ENCODE measurements at places on chromosomes 2 and 18. TPM values are rescaled to one million over a fixed set of nuclear protein-coding genes. Genes with fewer than 3 reads are reported as not detected.

DNA sequence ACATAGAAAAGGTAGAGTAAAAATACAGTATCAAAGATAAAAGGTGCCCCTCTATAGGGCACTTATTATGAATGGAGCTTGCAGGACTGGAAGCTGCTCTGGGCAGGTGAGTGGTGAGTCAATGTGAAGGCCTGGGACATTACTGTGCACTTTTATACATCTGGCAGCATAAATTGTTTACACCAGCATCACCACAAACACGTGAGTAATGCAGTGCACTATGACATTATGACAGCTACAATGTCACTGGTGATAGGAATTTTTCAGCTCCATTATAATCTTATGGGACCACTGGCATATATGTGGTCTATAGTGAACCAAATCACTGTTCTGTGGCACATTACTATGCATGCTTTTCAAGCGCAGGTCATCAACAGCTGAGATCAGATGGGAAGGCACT, 48.1 kb downstream of the TPGS2 start:
- DNase-seq, result no peak

Gene RANBP2
- total RNA-seq, result 74.0 TPM

- no peak for DNase-seq
Observed at GRCh38 chr2:59034106-59034505, 793.0 kb upstream of the FANCL start.

- no peak for DNase-seq
Observed at GRCh38 chr2:123958011-123958410, 67.1 kb upstream of the CNTNAP5 start.

Gene APLF
- total RNA-seq, result 6.8 TPM

DNA sequence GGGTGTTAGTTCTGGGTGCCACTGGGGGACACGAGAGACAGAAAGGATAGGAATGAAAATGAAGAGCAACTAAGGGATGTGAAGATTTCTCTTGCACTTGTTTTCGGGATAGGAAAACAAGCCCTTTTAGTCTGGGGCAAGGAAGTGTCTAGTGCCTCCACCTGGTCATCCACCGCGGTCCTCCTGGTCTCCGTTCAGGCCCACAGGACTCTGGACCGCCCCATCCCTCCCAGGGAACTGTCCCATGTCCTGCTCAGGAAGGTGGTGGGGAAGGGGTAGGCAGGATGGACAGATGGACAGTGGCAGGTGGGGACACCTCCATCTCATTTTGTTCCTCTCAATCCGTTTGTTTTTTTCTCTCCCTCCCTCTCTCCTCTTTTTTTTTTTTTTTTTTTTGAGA, 45.9 kb downstream of the AGAP1 start:
- DNase-seq, result no peak

DNA sequence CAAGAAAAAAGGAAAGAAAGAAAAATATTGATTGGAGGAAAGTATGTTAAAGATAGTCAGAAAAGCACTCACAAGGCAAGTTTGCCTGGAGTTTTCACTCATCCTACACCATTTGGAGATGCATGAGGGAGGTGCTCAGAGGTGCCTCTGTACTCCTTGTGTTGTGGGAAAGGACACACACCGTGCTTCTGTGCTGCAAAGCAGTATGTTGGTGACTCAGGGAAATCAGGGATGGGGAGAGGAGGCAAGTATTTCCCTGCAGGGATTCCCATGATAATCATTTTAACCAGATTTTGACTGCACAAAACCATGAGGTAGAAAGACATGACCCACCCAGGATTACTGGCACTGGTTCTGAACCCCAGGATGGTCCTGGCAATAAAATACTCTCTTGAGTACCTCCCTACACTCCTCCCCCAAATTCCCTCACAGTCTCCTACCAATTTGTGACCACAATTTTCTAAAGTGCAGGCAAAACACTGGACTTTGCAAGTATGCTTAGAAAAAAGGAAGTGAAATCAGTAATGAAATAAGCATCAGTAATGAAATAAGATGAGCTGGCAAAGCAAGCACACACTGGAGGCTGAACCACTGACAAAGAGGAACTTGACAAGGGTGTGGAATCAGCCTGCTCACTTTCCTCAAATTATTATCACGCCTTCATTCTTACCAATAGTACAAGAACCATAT, 155.5 kb upstream of the ACVR2A start:
- peak; percentile 18 for DNase-seq

GRCh38 chr2:239802185-239802649, 222.9 kb downstream of the NDUFA10 start:
- no peak for DNase-seq

Gene ERFE
- 10.2 TPM for total RNA-seq

Gene LIMS3
- total RNA-seq, result 1.9 TPM

GRCh38 chr2:65548576-65549256, 116.3 kb upstream of the SPRED2 start:
- no peak for DNase-seq

Gene RBM44
- 0.72 TPM for total RNA-seq

Gene FAP
- not detected for total RNA-seq

DNA sequence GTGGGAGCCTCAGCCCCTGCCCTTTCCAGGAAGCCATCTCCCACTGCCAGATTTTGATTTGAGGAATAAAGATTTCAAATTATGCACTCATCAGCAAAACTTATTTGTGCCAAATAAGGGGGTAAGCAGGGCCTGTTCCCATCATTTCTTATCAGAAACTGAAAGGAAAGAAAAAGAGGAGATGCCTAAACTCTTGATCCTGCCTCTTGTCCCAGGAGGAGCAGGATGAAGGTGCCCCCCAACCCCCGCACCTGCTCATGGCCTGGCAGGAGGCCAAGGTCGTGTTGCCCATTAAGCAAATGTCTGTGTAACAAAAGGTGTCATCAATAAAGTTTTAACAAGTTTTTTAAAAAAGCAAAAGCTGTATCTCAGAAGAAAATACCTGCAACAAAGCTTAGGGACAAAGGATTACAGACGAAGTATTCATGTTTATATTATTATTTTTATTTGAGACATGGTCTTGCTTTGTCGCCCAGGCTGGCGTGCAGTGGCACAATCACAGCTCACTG, 80.0 kb downstream of the INPP5D start:
- DNase-seq, result no peak

DNA sequence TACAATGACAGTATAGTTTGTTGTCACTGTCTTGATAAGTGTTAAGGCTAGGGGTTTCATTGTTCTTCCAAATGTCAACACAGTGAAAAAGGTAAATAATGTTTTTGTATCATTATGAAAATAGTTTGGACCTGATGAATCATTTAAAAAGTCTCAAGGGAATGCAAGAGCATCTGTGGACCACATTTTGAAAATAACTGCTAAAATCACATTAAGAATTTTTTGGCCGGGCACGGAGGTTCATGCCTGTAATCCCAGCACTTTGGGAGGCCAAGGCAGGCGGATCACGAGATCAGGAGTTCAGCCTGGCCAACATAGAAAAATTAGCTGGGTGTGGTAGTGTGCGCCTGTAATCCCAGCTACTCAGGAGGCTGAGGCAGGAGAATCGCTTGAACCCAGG, 10.3 kb downstream of the SCN1A start:
- no peak for DNase-seq

GRCh38 chr2:133986881-133987795, 266.7 kb upstream of the MGAT5 start:
- no peak for DNase-seq

DNA sequence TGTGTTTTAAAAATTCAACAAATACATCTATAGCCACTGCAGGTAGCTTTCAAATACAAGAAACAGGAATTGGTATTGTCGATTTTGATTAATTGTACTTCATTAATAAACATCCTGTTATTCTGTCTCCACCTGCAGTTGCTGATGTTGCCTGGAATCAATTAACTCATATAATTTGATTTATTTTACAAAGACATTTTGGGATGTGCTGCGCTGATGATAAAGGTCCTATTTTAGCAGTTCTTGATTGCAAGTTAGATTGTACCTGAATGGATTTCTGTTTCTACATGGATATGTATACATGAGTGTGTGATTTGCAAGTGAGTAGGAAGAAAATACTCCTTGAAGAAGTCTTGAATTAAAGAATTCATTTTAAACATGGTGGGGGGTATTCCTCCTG, 605.3 kb downstream of the ARHGAP15 start:
- no peak for DNase-seq

Gene CYP27A1
- total RNA-seq, result 0.23 TPM

Gene DNER
- total RNA-seq, result not detected

- no peak for DNase-seq
Observed at GRCh38 chr2:117714110-117714509, 100.4 kb upstream of the DDX18 start.

DNA sequence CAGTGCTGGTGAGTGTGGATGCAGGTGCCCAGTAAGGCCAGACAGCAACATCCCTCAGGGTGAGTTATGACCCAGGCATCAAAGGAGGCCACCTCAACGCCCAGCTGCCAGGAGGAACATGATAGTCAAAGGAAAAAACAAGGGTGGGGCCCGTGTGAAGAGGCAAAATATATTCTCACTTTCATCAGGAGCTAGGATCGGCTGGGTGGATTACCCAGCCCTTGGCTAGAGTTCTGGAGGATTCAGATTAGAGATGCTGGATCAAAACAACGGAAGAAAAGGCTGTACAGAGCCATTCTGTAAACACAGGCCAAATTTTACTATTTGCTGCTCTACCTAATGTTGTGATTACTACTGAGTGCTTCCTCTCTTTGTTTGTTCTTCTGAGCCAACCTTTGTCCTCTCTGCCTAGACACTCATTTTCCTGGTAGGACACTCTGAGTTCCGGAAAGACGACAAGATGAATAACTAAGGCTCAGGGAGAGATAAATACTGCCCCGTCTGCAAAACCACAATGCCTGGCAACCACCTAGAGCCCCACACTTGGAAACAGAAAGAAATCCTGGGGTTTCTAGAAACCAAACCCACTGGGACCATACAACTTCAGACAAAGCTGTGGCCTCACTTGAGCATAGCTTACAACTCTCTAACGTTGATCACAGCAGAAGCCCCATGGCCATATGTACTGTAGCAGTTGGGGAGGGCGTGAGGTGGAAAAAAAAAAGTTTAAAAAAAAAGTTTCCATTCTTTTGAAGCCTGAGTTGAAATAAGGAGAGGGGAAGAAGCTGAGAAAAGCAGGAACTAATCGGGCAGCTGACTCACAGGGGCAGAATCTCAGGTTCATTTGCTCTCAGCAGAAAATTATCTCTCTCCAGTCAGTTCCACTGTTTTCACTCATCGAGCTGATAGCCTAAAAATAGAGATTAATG, 17.8 kb upstream of the PMAIP1 start:
- no peak for DNase-seq

Data from OCI-LY7 (cell line).